Activated CD4-positive, CD25-positive, alpha-beta regulatory T cell (primary cell): ENCODE measurements at places on chromosomes 16 and 17.

- no peak for DNase-seq
These were observed 76.9 kb downstream of the WSCD1 start for GRCh38 chr17:6147042-6147441.

DNA sequence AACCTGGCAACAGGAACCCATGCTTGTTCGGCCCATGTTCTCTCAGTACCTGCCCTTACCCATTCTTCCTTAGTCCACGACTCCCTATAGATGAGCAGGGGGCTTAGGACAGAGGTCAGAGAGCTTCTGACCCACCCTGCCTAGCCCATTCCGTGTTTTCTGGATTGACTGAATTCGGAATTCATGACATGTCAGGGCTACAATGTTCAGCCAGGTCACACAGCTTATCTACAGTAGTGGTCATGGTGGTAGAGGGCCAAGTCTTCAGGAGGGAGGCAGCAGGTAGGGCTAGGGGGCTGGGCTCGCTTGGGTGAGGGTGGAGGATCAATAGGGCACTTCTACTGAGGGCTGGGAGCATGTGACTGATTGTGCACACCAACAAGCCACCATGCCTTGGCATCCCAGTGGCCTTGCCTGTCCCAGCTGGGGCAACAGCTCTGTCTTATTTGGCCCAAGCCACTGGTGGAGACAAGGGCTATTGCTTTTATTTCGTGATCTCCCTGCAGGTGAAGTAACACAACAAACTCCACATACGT, 3.1 kb downstream of the HEXIM2 start:
- no peak for DNase-seq

- no peak for DNase-seq
These were observed 46.0 kb downstream of the RNF112 start for GRCh38 chr17:19457046-19457445.

DNA sequence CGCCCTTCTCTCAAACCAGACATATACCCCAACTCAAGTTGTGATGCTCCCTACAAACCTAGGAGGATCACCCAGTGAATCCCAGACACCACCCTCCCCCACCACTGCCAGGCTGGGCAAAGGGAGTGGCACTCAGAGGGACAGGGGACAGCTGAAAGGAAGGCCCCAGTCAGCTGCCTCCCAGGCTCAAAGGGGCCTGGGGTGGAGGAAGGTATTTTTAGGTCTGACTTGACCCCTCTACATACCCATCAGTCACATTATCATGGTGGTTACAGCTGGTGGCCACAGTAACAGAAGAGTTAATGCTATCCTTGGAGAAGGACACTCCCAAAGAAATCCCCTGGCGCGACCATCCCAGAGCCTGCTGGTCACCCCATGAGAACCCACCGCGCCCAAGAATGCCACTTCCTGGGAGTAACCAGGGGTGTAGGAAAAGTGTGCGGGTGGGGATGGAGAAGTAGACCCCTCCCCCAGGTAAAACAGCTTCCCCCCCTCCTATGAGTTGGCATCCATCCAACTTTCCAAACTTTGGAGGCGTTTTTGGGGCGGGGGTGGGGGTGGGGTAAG, 1.1 kb downstream of the CACNB1 start:
- DNase-seq, result no peak

DNA sequence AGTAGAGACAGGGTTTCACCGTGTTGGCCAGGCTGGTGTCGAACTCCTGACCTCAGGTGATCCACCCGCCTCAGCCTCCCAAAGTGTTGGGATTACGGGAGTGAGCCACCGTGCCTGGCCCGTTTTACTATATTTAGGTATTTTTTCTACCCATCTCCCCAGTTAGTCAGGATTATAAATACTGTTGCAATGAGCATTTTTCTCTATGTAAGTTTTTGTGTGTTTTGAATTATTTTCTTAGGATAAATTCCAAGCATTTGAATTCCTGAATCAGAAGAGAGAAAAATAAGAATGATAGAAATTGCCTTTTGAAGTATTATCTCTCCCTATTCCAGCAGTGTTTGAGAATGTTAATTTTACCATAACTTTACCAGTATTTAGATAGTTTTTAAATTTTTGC, 36.6 kb downstream of the KIAA0513 start:
- DNase-seq, result no peak

GRCh38 chr17:28895794-28896447, 1.6 kb downstream of the FLOT2 start:
- no peak for DNase-seq

DNA sequence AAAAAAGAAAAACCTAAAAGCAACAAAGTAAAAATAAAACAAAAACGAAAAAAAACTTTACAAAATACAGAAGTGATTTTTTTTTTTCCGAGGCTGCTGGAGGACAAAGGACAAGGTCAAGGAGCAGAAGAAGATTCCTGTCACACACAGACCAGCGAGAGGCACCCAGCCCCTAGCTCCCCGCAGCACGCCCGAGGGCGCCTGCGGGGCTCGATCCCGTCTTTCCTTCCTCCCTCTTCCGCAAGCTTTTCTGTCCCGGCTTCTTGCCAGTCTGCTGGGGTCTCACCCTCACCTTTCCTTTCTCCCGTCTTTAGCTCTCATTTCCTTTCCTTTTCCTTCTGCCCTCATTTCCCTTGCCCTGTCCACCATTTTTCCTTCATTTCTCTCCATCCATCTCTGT, 66.1 kb upstream of the DNAH17 start:
- DNase-seq, result no peak

GRCh38 chr17:63189082-63189481, 223.0 kb downstream of the TANC2 start:
- no peak for DNase-seq

DNA sequence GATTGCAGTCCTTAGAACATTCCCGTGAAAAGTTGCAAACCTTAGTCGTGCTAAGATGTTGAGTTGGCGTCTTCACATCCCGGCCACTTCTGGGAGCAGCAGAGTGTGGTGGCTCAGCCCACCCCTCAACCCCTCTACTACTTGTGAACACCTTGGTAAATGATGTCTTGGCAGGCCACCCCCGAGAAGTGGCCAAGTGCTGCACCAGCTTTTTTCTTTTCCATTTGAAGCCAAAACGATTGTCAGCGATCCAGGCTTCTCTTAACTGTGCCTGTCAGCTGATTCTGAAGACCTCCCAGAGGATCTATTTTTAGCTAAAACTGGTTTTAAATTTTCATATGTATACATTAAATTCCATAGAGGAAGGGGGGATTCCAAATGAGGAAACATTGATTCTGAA, 247.5 kb downstream of the CDH13 start:
- DNase-seq, result no peak
